AG09319 (cell line): ENCODE measurements at places on chromosomes 5 and 9.

GRCh38 chr9:85554349-85554748 lies 187.4 kb downstream of the AGTPBP1 start:
- DNase-seq: no peak

DNA sequence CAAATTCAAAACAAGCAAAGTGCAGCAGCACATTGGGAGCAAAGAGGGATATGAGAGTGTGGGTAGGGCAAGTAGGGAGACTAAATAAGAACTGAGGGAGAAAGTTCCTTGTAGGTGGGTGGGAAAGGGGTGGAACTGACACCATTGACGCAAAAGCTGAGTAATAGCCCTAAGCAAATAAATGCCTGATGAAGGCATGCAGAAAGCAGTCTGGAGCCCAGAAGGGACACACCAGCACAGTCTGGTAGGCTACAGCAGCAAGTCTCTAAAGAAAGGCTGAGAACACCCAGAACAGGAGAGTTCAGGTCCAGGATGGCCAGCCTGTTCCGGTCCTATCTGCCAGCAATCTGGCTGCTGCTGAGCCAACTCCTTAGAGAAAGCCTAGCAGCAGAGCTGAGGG lies at the start of gene INSL4:
Gene INSL4, plus strand, starts transcription at position 208 of the 400 bp plus-strand sequence. Its CDS starts 105 bp downstream, at position 313.
- no peak for DNase-seq

DNA sequence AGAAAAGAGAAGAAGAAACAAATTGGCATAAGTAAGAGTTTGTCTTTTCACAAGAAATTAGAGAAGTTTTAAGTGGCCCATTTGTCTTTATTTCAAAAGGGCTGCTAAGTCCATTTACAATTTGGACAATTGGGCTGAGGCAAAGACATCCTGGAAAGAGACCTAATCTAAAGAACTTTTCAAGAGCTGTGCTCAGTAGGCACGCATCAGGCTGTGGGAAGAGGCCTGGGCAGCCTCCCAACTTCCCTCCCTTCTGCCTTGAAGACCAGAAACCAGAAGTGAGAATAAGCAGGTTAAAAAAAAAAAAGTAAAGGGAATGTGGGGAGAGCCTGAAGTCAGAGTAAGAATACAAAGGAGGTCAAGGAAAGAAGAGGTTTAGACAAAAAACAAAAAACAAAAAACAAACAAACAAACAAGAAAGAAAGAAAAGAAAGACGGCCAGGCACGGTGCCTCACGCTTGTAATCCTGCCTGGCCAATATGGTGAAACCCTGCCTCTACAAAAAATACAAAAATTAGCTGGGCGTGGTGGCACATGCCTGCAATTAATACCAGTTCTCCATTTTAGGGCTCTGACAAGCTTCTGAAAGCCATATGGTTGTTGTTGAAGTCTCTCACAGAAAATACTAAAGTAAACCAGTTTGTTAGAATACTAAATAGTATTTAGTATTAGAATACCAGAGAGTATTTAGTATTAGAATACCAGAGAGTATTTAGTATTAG lies 48.0 kb upstream of the CEP78 start:
- DNase-seq: no peak

DNA sequence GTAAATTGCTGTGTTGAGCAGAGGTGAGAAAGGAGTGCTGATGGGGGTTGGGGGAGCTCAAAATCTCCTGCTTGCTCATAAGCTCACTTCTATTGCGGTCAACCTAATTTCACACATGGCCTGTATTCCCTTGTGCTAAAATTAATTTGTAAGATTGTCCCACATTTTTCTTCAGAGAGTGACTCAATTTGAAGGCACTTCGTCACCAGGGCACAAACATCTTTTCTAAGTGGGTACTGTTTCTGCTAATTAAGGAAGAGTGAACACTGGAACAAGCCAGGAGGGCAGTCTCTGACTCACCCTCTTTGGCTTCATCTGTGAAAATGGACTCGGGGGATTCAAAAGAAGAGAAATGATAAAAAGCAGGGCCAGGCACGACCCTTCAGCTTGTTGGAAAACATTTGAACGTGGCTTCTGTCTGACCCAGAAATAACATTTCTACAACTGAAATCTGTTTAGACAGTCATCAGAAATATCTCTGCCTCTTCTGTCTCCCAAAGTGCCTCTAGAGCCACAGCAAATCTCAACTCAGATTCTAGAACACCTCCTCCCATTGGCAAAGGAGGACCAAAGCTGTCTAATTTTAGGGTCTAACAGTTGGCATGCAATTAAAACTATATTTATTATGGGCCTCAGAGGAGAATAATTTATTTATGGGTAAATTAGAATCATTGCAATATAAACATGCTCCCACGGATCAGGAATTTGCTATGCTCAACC lies 49.8 kb downstream of the FEM1C start:
- no peak for DNase-seq

- no peak for DNase-seq
Observed at GRCh38 chr9:37425298-37425752, 2.8 kb downstream of the GRHPR start.

GRCh38 chr9:37911271-37911681 lies 7.3 kb upstream of the SLC25A51 start:
- DNase-seq: no peak

DNA sequence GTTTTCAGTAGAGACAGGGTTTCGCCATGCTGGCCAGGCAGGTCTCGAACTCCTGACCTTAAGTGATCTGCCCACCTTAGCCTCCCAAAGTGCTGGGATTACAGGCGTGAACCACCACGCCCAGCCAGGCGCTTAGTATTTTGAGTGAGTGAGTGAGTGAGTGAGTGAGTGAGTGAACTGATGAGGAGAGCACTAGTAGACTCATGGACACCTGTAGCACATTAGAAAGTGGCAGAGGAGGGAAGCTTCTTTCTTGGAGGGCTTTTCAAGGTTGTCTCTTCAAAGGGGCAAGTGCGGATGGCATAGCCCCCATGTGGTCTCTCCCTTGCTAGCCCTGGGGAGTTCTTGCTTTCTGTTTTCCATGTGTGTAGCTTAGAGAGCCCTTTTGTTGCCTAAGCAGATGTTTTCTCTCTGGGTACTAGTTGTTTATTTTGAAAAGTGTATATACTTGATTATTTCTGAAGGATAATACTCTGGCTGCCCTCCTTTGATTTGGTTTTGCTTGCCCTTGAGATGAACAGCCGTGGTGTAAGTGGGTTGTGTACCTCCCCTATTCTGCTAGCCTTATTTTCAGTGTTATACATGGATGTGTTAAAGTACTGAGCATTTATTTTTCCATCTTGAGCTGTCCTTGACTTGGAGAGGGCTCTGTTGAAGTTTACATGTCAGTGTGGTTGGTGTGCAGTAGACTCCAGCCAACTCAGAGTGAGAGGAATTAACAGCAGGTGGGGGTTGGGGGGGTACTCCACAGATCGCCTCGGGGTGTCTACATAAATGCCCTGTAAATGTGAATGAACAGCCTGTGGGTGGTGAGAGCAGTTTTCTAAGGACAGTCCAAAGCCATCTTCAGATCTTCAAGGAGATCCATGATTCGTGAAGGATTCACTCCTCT lies 35.5 kb downstream of the PRRC2B start:
- no peak for DNase-seq

DNA sequence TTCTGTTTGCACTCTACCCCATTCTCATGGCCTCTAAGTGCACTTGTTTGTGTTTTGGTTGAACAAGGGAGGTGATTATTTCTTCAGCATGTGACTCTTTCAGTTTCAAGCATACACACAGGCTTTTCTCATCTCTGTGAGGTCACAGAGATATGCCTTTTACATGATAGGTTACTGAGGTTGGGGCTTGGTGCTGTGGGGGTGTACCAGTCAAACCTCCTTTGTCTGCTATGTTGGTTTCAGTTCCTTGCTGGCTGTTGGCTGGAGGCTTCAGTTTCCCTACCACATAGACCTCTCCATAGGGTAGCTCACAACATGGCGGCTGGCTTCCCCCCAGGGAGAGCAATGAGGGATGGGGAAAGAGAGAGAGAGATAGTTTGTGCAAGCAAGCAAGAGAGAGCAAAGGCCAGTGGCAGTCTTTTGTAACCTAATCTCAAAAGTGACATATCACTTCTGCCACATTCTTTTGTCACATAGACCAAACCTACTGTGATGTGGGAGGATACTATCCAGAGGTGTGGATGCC lies 96.7 kb upstream of the SEMA6A start:
- DNase-seq: no peak

DNA sequence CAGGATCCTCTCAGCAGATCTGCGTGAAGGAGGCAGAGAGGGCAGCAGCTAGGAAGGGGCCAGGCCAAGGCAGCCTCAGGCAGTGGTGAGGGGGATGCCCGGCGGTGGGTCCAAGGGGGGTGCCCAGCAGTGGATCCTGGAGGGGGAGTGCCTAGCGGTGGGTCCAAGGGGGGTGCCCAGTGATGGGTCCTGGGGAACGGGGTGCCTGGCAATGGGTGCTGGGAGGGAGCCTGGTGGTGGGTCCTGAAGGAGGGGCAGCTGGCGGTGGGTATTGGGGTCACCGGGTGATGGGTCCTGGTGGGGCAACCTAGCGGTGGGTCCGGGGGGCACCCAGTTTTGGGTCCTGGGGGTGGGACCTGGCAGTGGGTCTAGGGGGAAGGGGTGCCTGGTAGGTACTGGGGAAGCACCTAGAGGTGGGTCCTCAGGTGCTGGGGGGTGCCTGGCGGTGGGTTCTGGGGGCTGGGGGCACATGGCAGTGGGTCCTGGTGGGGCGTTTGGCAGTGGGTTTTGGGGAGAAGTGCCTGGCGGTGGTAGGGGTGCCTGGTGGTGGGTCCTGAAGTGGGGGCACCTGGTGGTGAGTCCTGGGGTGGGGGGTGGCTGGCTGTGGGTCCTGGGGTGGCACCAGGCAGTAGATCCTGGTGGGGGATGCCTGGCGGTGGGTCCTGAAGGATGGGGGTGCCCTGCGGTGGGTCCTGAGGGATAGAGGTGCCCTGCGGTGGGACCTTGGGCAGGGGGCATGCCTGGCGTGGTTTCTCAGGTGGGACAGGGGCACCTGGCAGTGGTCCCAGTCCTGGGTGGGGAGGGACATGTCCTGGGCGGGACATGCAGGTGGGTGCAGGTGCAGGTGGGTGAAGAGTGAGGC lies 1.9 kb downstream of the LRRC14B start:
- no peak for DNase-seq

DNA sequence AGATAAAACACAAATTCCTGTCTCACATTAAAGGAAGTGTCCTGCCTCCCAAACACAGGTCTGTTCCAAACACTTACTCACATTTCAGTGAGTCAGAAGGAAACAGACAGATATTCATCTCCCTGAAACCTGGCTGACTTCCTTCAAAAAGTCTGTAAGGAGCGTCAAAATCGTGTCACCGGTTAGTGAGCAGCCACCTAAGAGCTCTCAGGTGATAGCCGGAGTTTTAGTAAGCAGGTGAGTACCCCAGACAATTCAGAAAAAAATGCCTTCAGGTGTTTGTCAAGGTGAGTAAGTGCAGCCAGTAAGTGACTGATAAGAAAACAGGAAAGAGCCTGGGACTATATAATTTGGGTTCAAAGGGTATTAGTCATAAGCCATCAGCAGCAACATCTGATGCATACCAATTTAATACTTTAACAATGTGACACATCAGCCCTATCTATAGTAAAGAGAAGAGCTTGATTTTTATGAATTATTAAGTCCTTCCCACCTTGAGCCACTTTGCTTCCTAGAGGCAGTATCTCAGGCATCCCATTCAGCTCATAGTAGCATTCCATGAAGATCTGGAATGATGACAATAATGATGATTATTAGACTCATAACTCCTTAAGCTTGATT lies 1.3 kb upstream of the ITGA2 start:
- DNase-seq: no peak

DNA sequence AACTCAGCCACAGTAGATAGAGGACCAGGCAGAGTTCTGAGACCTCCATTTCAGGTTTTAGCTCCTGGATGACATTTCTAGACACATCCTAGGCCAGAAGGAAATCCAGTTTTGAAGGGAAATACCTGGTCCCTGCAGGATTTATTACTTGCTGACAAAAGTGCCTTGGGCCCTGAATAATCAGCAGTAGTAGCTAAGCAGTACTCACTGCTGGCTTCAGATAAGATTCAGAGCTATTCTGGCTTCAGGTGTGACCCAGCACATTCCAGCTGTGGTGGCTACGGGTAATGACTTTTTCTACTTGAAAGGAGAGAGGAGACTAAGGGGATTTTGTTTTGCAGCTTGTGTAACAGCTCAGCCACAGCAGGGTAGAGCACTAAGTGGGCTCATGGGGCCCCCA lies 34.0 kb downstream of the NDUFAF2 start:
- DNase-seq: no peak
